ENCODE measurements at places on chromosomes 6 and 20.
A peak's percentile ranks its signal among the peaks of the same experiment; 100 is the strongest.

DNA sequence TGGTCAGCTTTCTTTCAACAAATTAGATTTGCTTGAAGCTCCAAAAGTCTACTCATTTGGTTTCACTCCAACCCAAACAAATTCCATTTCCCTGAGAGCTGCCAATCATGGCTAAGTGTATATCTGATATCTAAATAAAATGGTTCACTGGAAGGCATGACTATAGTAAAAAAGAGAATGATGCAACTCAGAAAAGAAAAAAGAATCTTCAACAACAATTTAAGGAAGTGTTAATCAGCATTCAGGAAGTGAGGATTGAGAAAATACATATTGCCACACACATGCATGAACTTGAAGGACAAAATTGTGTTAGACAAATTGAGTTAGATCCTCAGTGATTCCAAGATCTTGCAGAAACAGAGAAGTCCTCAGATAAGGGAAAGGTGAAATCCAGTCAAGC is 972.9 kb upstream of the FLRT3 start:
- no peak for DNase-seq

- DNase-seq = no peak
Measured at GRCh38 chr6:3196770-3197169, 30.7 kb downstream of the TUBB2B start.

DNA sequence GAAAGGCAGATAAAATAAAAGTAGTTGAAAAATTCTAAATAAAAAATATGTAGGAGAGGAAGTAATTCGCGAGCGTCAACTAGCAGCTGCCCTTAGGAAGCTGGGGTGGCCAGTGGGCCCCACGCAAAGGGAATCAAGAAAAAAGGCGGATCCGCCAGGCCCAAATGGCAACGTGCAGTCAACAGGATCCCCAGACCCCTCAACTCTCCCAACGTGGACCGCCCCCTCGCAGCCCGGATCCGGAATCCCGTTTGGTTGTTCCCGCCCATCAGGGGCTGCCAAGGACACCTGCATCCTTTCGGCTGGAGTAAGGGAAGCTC is 296 bp downstream of the DZANK1 start:
- DNase-seq = peak; percentile 2

DNA sequence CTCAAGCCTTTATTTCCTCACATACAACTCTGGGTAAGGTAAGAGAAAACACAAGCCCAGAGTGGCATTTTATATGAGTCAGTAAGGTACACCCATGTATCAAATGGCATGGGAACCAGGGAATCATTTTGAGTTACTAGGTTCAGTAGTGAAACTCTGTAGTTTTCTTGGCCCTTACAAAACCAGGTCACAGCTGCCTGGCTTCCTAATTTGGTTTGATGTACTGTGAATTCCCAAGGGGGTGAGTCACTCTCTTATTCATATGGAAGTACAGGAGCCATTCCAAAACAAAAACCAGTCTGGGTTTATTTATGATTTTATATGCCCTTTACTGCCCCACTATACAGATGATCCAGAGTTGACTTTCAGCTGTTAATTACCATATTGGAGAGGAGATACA is 70.7 kb downstream of the PDE7B start:
- DNase-seq = no peak

- DNase-seq = no peak
Measured at GRCh38 chr6:116229287-116229913, 24.5 kb downstream of the TSPYL4 start.

DNA sequence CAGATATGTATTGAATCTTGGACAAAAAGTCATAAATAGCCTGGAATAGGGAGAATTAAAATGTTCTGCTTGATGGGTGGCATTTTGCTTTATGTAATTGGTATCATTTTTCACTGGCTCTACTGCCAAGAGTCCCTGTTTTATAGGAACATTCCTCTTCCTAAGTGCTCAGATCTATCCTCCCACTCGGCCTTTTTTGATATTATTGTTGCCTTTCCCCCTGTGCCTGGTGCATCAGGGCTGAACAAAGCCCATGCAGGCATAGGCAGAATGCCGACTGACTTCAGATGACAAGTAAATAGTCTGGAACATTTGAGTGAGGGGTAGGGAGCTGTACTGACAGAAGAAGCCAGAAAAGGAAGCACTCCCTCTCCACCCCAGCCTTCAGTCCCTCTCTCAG is 127.0 kb downstream of the PKHD1 start:
- no peak for DNase-seq

DNA sequence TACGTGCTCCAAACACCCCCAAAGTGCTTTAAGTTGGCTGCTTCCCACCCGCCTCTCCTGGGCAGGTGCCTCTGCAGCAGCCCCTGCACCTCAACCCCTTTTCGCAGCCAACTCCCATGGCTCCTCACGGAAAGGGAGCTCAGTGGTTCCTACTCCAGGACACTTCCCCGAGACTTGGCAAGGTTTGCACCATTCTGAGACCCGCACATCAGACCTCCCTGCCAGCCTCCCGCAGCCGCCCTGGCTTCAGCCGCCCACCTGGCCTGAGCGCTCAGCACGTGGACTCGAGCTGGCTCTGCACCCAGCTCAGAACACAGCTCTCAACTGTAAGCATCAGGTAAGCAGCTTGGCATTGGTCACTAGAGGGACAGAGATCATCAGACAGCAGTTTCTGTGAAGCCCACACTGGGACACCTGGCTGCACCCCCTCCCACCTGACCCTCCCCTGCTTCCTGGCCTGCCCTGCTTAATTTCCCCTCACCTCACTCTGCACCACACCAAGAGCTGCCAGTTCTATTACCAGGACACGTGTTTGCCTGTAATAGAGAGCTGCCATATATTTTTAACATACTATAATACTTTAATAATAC is 28.5 kb downstream of the GMDS start:
- no peak for DNase-seq

DNA sequence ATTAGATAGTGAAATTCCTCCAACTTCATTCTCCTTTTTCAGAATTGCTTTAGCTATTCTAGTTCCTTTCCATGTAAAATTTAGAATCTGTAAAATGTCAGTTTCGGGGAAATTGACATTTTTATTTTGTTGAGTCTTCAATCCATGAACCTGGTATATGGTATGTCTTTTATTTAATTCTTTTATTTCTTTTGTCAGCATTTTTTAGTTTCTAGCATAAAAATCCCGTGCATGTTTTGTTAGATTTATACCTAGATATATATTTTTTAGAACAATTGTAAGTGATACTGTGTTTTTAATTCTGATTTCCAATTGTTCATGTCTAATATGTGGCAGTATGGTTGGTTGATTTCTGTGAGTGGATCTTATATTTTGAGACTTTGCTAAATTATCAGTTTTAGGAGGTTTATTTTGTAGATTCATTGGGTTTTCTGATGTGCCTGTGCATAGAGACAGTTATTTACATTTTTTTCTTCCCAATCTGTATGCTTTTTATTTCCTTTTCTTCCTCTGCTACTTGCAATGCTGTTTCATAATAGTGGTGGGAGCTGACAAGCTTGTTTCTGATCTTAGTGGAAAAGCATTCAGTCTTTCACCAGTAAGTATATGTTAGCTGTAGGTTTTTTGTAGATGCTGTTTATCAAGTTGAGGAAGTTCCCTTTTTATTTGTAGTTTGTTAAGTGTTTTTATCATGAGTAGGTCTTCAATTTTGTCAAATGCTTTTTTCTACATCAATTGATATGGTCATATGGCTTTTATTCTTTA is 13.7 kb downstream of the TAB2 start:
- no peak for DNase-seq

DNA sequence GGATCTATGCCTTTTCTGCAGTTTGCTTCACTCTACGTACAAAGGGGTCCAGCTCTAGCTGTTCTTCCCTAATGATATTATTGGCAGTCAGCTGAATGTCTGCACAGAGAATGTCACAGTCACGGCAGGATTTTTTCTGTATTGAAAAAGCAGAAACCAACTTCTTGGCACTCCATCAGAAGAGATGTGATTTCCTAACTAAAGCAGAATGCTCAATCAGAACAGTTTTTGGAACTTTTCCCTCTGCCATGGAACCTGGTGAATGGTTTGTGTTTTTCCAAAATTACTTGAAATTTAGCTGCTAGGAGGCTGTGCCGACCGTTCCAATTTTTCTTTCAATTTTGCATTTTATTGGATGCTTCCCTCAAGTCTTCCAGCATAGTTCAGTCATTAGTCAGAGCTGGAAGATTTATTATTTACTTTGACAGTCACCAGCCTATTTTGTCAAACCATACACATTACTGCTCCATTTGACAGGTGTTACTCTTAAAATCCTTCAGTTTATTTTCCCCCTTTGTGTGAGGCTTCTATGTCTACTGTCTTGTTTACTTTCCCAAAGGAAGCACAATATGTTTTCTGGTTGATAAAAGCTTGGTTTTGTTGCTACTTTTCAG is 259.6 kb upstream of the EPHA7 start:
- no peak for DNase-seq

GRCh38 chr20:2469991-2470422 is 582 bp downstream of the SNRPB start:
- peak; percentile 23 for DNase-seq

GRCh38 chr6:11609324-11610071 is 71.9 kb downstream of the TMEM170B start:
- DNase-seq = no peak

Measured in stimulated activated CD4-positive, alpha-beta T cell treated with anti-CD3 and anti-CD28 coated beads, Interleukin-1b, Interleukin-23, amount 100 ng/mL, for 1 hour (primary cell).